ENCODE measurements at places on chromosomes 4 and X.

- DNase-seq = peak; percentile 35
These were observed 126.7 kb upstream of the MBNL3 start for GRCh38 chrX:132615391-132616131.

- no peak for DNase-seq
These were observed 58.1 kb downstream of the ADGRG2 start for GRCh38 chrX:19064175-19064574.

DNA sequence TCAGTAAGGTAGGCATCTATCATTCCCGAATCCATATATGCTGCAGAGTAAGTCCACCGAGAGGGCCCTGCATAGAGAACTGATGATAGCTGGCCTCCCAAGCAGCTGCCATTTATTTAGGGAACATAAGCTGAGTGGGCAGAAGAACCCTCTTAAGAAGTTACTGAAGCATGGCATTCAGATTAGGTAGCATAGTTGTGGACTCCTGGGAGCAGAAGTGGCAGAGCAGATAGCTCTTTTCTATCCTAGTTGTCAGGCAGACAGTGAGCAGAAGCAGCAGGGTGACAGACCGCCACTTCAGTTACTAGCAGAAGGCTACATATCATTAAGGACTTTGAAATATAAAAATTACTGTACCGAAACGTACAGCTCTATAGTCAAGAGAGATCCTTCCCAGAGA lies 454.7 kb downstream of the PPP4R3C start:
- DNase-seq = no peak

DNA sequence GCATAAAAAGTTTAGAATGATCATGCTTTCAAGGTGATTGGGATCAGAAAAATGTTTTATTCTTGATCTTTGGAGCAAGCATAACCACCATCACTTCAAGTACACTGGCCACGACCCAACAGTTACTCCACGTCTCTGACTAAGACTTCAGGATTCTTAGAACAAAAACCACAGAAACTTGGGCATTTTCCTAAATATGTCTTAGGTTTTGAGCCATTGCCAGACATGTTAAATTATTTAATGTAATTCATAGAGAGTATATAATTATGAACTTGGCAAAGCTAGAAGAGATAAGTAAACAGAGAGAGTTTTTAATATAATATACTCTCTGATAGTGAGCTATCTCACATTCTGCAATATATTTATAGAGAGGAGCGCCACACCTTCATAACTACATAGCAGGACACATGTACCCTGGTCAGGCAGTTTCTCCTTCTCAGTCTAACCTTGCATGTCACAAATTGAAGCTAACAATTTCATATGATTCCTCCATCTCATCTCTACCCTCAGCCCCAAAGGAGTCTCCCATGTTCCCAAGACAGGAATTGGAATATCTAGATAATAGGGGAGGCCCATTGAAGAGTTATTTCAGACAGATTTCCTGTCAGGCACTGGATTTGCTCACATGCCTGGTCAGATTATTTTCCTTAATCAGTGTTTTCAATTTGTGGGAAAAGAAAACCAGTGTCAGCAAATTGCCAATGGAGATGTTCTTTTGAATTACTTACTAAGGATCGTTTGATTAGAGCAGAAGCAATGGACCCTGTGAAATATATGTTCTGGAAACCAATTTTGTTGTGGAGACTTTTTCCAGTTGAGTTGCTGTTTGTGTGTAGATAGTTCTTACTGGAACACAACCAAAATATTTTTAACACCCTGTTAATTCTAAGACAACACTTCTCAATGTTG lies 61.7 kb upstream of the GUCY1A1 start:
- no peak for DNase-seq

Measured in Kasumi-1 (cell line).